Fibroblast of skin of left biceps (primary cell): ENCODE measurements at places on chromosomes 3 and 15.

DNA sequence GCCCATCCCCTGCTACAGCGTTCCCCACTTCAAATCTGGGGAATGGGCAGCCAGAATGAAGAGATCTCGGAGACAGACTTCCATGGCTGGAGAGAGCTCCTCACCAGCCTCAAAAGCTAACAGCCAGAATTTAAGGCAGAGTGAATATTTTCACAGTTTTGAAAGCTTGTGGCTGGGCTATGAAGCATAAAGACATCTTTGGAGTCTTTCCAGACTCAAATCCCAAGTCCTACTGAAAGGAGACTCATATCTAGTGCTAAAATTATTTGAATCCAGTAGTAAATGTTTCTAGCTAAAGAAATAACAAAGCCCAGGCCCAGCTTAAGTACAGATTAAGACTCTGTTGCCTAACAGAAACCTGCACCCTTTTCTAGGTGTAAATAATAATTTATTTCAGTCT is 628.4 kb upstream of the ALCAM start:
- DNase-seq, result no peak

GRCh38 chr3:3783696-3784095 is 15.5 kb upstream of the LRRN1 start:
- DNase-seq, result no peak

- DNase-seq, result no peak
Measured at GRCh38 chr3:30768703-30769550, 125.5 kb downstream of the GADL1 start.

- no peak for DNase-seq
Measured at GRCh38 chr3:134009345-134010000, 20.3 kb downstream of the SLCO2A1 start.

DNA sequence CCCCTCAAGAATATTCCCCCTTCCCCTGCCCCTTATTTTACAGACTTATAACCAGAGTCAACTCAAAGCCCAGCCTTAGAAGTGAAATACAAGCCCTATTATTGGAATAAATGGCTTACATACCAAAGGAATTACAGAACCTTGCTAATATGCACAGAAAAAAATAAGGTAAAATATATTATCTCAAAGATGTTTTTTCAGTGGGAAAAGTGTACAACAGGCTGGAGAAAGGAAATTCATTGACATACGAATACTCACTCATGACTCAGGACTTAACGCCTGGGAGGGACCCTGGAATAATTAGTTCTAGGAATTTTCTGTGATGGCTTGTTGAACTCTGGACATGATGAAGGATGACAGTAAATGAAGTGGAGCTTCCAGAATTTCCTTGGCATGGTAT is 27.0 kb downstream of the ARL14 start:
- DNase-seq, result no peak

DNA sequence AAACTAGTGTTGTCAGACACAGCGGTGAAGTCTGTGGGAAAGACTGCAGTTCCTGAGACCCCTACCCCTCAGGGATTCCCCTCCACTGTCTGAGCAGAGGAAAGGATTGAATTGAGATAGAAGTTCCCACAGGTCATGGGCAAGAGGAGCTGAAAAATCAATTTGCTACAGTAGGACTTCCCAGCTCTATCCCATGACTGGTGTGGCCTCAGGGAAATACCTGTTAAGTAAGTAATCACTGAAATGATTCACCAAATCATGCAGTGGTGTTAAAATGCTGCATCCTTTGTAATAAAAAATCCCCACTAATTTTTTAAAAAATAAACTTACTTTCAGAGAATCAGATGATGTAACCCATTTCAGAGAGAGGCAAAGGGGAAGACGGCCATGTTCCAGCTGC is 45.0 kb upstream of the SPRED1 start:
- no peak for DNase-seq

- DNase-seq, result no peak
Measured at GRCh38 chr3:159624616-159625015, 364.0 kb upstream of the IL12A start.

DNA sequence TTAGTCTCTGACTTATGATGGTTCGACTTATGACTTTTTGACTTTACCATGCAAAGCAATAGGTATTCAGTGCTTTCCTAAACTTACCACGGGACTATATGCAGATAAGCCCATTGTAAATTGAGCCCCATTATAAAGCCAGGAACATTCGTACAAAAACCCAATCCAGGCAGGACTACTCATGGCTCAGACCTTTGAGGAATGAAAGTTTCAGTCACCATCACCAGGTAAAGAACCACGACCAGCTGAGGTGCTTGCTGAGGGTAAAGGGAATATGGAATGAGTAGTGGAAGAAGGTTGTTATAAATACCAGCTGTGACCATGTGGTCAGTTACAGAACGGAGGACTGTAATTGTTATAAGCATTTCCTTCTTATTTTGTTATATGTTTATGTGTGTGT is 54.9 kb upstream of the BNC1 start:
- DNase-seq, result no peak

GRCh38 chr3:171195686-171196085 is 169.2 kb upstream of the SLC2A2 start:
- no peak for DNase-seq

DNA sequence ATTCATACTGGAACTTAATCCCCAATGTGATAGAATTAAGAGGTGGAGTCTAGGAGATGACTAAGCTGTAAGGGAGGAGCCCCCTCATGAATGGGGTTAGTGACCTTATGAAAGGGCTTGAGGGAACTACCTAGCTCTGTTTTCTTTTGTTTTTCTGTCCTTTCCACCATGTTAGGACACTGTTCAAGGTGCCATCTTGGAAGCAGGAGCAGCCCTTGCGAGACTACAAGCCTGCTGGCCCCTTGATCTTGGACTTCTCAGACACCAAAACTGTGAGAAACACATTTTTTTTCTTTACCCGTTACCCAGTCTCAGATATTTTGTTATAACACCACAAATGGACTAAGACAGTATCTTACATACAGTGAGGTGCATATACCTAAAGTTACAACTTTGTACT is 26.5 kb downstream of the GOLGA6A start:
- DNase-seq, result no peak

DNA sequence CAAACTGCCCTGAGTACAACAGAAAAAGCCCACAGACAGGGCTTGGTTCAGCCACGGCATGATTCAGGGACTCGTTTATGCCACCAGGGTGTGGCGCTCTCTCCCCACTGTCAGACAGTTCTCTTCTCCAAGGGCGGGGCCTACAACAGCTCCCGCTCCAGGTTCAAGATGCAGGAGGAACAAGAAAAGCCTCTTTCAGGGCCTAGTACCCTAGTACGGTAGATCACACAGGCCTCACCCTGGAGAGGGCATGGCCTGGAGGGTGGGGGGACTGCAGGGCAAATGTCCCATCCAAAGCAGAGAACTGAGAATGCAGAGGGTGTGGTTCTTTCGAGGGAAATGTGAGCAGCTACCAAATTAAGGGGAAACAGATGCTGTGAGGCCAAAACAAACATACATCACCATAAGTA is 12.0 kb downstream of the MESD start:
- DNase-seq, result no peak

- DNase-seq, result no peak
Measured at GRCh38 chr15:29990035-29990434, 92.7 kb upstream of the GOLGA8J start.

DNA sequence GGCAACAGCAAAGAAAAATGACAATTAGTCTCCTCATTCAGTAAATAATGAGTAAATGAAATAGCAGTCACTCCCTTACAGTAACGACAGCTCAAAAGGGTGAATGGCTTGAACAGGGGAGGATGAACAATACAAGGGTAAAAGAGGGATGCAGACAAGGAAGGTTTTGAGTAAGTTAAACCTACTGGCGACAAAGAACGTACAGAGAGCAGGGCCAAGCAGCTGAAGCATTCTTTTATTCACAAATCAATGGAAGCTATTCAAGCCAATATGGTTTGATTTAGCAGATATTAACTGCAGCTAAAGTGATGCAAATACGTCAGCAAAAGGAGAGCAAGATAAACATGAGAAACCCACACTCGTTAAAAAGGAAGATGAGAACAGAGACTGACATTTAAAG is 90.7 kb upstream of the ICE2 start:
- DNase-seq, result no peak
